Esophagus muscularis mucosa (tissue), 4 donors: ENCODE measurements at places on chromosomes 2 and 18. TPM values are rescaled to one million over a fixed set of nuclear protein-coding genes. Genes with fewer than 3 reads are reported as not detected.

DNA sequence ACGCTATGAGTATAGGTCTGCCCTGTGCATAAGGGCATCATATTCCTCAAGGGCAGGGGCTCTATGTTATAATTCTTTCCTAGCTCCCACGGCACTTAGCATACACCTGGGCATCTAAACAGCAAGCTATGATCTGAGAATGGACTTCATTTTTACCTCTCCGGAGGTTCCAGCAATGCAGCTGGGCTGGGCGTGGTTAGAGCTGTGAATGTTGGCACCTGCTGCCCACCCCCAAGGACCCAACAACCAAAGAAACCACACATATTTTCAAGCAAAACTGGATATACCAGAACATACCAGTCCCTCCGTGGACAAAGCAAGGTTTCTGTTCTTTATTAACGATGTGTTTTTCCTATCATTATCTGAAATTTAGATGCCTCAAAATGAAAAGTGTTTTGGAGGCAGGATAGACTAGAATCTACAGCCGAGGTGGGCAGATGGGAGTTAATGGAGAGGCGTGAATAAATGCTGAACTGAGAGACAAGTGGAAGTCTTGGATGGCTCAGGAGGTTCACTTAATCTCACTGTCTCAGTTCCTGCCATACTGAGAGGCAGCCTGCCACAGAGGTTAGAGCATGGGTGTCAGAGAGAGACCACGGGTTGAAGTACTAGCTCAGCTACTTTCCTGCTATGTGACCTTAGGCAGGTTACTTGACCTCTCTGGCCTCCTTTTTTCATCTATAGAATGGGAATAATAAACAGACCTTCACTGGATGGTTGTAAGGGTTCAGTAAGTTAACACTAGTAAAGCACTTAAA is 186.6 kb upstream of the SMAD2 start:
- DNase-seq: no peak

- no peak for DNase-seq
These were observed 162.4 kb downstream of the DSEL start for GRCh38 chr18:67354091-67354490.

GRCh38 chr18:13019301-13019700 is 28.1 kb downstream of the CEP192 start:
- DNase-seq: no peak

GRCh38 chr2:221850076-221850475 is 278.0 kb upstream of the EPHA4 start:
- no peak for DNase-seq

DNA sequence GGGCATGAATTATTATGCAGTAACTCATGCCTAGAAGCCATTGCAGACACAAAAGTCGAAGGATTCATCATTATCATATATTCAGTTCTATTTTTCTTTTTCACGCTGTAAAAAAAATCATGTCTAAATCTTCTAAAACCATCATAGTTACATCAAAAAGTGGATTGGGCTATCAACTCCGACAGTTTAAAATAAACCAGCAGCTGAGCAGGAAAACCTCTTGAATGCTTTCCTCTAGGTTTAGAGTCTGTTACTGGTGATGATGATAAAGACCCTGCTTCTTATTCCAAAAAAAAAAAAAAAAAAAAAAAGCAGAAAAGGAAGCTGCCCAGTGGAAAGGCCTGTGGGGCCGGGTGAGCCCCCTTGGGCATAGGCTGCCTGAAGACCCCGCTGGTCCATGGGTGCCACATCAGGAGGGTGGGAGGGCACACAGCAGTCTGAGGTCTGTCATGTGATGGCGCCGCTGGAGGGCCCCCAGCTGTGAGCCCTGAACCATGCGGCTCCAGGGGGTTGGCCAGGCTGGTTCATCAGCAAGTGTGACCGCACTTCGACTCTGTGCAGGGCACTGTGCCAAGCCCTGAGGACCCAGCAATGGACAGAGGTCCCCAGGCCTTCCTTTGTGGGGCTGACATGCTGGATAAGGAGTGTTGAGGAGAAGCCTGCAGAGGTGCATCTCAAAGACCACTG is 199.6 kb downstream of the EIPR1 start:
- DNase-seq: no peak

TMX3 gene
- 31.1 TPM for total RNA-seq
